ENCODE measurements at places on chromosomes 16 and 17.

GRCh38 chr17:1110862-1111598 is 68.8 kb downstream of the ABR start:
- peak; percentile 49 for DNase-seq

DNA sequence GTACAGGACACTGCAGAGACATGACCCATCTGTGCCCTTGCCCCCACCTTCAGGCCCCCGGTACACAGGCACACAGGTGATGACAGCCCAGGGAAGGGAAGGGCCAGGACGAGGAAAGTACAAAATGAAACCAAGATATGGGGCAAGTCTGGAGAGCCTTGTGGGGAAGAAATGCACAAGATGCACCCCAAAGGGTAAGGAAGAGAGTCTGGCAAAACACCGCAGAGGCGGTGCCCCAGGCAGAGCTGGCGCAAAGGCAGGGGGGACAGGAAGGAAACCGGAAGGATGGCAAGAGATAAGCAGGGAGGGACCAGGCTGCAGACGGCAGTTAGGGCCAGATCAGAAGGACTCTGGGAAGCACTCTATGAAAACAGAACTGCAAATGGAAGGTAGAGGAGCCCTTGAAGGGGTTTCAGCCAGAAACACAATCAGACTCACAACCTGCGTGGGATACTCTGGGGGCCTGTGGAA is 81.4 kb downstream of the SLC39A11 start:
- DNase-seq, result no peak

- DNase-seq, result no peak
These were observed 16.8 kb upstream of the FZD2 start for GRCh38 chr17:44540246-44541084.

DNA sequence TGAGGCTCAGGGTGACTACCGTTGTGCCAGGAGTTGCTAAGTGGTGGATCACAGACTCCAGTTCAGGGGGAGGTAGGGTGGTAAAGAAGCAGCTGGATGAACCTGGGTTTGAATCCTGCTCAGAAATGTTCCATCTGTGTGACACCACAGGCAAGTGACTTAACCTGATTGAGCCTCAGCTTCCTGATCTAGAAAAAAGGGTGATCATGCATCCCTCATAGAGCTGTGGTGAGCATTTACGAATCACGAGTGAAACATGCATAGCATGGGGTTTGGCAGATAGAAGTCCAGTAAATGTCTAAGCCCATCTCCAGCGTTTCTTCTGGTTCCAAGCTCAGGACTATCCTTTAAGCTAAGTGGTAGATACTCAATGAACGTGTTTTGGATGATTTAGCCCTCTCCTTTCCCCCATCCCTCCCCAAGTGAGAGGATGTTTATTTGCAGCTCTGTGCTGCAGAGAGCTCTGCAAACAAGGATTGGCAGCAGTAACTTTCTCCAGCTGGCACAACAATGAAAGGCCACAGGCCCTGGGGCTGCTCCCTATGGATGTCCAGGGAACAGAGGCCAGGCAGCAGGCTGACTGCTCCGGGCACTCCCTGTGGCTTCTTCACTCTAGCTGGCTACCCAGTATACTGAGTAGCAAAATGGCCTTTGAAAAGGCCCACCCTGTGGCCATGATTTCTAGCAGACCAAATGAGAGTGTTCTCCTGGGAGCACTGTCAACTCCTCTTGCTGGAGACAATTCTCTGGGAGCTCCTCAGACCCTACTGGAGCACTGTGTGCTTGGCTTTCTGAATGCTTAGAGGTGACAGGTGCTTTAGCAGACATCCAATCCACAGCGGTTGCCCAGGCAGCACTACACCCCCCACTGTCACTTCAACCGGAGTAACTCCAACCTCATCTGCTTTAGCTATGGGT is 21.3 kb downstream of the CA4 start:
- no peak for DNase-seq

GRCh38 chr16:61763991-61764390 is 272.2 kb downstream of the CDH8 start:
- no peak for DNase-seq

DNA sequence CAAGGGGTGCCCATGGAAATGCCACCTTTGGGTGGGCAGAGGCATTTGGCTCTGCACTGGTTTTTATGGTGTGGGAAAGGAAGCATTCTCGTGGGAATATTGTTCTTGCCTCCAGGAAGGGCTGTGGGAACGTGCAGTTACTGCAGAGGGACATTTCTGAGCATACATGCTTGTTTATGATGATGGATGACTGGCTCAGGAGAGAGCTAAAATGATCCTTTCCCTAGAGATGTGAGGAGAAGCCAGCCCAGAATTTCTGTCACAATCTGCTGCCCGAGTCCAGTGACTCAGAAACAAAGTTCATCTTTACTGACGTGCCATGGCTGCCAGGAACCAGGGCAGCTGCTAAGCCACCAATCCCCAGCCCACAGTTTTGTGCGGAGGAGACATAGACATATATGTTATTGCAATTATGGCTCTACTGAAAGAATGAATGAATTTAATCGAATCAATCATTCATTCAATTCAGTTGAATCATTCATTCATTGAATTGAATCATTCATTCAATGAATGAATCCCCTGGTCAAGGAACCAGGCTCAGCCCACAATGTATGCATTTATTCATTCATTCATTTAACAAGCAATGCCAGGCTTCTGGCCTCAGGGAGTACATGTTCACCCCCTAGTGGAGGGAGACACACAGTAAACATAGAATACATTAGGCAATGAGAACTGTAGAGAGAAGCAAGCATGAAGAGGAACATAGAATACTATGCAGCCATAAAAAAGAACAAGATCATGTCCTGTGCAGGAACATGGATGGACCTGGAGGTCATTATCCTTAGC is 414.4 kb upstream of the HSBP1 start:
- no peak for DNase-seq

- DNase-seq, result no peak
These were observed 782.7 kb upstream of the KIF2B start for GRCh38 chr17:53039981-53040380.

- no peak for DNase-seq
These were observed 14.6 kb upstream of the CNGB1 start for GRCh38 chr16:57985204-57986181.

DNA sequence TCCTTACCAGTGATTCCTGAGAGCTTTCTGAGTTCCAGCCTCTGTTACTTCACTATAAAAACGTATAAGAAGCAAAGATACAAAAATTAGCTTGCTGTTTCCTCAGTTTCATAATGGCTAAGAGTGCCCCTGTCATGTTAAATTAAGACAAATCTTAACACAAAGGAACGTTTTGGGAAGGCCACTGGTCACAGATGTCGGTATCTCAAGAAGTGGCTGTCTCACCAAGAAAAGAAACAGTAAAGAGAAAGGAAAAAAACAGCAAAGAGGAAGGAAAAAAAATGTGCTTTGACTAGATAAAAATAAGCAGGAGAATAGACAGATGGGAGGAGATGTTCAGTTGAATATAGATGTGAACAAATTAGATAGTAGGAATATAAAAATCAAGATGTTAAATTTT is 94.8 kb upstream of the AKTIP start:
- no peak for DNase-seq

GRCh38 chr17:50110591-50111349 is 15.6 kb downstream of the PDK2 start:
- no peak for DNase-seq
